Right forelimb (tissue), 1 donor: ENCODE measurements at places on chromosomes 13 and 19.
A peak's percentile ranks its signal among the peaks of the same experiment; 100 is the strongest.

DNA sequence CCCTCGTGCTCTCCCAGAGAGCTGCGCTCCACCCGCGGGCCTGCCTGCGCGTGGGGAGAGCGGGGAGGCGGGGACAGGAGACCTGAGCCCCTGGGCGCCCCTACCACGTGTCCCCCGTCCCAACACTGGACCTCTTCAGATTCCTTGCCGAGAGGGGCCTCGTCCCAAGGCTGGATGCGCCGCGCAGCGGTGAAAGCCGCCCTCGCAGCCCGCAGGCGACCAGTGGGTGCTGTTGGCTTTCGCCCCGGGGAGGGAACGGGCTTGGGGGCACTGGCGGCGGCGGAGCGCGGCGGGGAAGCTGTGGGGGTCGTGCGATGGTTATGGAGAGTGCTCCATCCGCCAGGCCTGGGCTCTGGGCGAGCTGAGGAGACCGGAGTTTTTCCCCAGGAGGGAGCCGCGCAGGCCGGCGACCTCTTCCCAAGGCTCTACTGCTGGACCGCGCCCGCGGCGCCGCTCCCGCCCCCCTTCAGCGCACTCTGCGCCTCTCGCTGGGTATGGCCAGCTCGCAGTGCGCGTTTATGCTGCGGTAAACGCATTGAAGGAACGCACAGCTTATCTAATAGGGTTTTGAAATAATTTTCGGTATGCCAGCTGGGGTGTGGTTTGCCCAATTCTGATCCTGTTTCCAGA is 17.2 kb upstream of the RNF17 start:
- no peak for DNase-seq

GRCh38 chr13:99977912-99978798 is 3.4 kb upstream of the ZIC2 start:
- DNase-seq: peak; percentile 44

DNA sequence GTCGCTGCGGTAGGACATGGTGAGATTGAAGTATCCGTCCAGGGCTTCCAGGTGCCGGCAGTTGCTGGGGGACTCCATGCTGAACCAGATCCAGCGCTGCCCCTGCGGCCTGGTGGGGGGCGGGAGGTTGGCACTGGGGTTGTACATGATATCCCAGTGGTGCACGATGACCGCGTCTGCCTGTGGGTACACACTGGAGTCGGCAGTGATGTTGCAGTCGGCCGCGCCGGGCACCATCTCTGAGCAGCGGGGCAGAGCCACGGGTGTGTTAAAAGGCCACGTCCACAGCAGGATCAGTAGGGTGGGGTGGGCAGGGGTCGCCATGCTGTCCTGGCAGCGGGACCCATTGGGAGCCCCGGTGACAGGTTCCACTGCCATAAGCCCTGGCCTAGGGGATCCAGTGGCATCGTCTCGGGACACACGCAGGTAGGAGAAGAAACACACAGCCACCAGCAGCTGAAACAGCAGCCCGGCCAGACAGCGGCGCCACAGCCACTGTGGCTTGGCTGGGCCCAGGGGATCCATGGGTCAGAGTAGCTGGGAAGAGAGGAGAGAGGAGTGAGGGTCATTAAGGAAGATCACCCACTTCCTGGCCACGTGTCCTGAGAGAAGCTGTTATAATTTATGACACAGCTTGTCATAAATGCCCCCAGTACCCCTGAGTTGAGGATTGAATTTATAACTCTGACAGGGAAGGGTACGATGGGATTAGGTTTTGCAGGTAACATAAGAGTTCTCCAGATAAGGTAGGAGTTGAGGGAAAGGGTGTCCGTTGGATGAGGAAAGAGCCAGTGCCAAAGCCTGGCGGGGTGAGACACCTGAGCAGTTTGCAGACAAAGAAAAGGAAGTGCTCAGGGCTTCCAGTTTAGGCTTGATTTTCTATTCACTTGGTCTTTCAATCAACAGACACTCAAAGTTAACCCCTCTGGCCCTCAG is 2.9 kb downstream of the FUT5 start:
- no peak for DNase-seq

DNA sequence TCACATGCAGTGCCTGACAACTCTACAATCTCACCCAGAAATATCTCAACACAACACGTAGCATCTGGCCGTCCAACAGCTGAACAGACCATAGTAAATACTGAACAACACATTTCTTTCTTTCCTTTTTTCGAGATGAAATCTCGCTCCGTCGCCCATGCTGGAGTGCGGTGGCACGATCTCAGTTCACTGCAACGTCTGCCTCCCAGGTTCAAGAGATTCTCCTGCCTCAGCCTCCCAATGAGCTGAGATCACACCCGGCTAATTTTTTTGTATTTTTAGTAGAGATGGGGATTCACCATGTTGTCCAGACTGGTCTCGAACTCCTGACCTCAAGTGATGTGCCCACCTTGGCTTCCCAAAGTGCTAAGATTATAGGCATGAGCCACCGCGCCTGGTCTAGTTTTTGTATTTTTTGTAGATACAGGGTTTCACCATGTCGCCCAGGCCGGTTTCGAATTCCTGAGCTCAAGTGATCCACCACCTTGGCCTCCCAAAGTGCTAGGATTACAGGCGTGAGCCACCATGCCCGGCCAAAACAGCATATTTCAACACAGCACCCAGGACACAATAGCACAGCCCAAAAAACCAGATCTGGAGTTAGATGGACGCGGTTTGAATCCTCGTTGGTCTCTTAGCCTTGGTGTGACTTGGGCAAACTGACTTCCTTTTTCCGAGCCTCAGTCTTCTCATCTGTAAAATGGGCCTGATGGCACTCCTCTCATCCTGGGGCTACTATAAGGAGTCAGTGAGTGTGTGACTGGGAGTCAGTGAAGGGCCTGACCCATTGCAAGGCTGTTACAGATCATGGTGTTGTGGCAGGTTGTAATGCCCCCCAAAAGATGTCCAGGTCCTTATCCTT is 22.6 kb downstream of the CYP2A6 start:
- no peak for DNase-seq

GRCh38 chr13:24073657-24074056 is 86.9 kb upstream of the SPATA13 start:
- no peak for DNase-seq

GRCh38 chr19:16208064-16208759 is 10.5 kb downstream of the AP1M1 start:
- DNase-seq: peak; percentile 19

DNA sequence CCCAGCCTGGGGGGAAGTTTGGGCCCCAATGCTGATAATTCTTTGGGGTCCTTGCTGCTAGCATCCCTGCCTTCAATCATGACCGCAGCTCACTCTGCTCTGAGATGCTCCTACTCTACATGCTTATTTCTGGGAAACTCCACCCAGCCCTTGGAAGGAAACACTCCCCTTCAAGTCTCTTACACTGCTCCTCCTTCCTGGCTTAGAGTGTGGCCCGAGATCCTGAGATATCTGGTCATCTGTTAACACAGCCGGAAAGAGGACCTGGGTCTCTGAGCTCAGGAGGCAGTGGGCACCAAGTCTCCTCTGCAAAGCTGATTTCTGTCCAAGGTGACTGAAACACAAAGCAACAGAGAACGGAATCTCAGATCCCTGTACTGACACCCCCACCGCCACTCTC is 33.0 kb downstream of the CYP4F2 start:
- no peak for DNase-seq

DNA sequence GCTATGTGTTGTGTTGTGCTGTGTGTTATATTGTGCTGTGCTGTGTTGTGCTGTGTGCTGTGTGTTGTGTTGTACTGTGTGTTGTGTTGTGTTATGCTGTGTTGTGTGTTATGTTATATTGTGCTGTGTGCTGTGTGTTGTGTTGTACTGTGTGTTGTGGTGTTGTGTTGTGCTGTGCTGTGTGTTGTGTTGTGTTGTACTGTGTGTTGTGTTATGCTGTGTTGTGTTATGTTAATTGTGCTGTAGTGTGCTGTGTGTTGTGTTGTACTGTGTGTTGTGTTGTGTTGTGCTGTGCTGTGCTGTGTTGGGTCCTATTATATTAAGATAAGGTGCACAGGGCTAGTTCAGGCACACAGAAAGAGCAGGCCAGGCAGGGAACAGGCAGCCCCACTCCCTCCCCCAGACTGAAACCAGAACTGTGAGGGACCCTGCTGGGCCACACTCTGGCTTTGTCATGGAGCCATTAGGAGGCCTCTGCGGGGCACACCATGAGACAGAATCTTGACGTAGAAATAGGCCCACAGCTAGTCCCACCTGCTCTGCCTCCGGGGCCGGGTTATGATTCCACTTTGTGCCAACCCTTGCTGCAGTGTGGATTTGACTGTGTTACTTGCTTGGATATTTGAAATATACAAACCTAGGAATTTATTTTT is 12.1 kb downstream of the SOX1 start:
- no peak for DNase-seq

DNA sequence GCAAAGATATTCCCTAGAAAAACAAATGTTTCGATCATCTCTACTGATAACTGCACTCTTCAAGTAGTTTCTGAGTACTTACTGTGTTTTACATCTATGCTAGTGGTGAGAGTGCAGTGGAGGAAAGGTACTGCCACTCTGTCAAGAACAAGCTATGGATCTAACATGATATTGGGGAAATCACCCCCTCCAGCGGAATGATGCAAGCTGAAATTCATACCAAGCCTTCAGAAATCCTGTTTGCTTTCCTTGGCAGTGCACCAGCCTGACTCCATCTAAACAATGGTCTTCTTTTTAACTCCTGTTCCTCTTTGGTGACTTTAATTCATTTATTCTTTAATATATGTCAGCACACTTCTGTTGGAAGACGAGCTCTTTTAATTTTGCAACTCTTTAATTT is 238.0 kb downstream of the PCDH9 start:
- DNase-seq: no peak

- DNase-seq: no peak
These were observed 1433.0 kb downstream of the UQCRFS1 start for GRCh38 chr19:27779954-27780353.

DNA sequence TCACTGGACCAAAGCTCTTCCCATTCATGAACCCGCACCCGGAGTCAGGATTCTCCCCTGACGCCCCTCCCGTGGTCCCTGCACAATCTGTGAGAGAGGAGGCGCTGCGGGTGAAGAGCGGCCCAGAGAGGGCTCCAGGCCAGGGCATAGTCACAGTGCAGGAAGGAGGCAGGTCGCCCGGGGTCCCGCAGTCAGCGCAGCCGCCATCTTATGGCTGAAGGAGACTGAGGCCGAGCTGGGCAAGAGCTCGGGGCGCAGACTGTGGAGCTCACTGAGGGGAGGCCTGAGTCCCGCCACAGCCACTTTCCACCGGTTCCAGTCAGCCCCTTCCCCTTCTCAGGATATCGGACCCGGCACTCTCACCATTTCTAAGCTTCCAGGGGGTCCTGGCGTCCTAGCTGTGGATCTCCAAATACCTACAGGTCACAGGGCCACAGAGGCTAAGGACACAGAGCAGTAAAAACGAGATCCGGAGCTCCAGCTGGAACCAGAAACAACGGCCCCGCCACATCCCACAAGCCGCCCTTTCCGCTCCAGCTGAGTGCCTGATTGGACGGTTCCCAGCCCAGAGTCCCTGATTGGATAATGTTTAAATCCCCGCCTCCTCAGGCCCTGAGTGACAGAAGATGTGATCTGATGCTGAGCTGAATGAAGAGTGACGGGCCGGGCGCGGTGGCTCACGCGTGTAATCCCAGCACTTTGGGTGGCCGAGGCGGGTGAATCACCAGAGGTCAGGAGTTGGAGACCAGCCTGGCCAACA is at the start of gene ZNF99:
ZNF99 (minus strand) TSS at position 501 of the 760 bp plus-strand sequence; CDS start at position 366, 135 bp downstream.
- peak; percentile 59 for DNase-seq

GRCh38 chr19:4316956-4317355 is 12.6 kb downstream of the FSD1 start:
- DNase-seq: no peak

- DNase-seq: no peak
These were observed 265.2 kb upstream of the MAB21L1 start for GRCh38 chr13:35741657-35742056.

GRCh38 chr19:34353546-34353945 is 11.4 kb upstream of the GPI start:
- DNase-seq: no peak

- DNase-seq: no peak
These were observed 101.1 kb downstream of the EDNRB start for GRCh38 chr13:77817521-77817920.

GRCh38 chr13:53560556-53560955 is 531.9 kb downstream of the OLFM4 start:
- no peak for DNase-seq

DNA sequence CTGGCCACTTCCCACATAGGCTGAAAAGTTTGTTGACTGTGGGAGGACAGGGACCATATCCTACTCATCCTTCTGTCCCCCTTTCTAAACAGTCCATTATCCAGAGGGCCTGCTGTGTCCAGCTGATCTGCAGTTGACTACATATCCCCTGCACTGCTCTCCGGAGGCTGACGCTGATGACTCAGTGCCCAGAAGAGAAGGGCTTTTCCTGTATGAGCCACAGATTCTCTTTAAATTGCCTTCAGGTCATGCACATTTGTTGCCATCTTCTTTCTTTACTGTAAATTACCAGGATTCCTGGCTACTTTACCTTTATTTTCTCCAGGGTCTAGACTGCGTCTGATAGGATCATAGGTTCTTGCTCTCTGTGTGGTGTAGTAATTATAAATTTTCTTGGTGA is 125.2 kb downstream of the LACC1 start:
- no peak for DNase-seq

- no peak for DNase-seq
These were observed 8.2 kb upstream of the OR1M1 start for GRCh38 chr19:9078651-9079050.

- no peak for DNase-seq
These were observed 15.0 kb upstream of the QTRT1 start for GRCh38 chr19:10686193-10686592.

DNA sequence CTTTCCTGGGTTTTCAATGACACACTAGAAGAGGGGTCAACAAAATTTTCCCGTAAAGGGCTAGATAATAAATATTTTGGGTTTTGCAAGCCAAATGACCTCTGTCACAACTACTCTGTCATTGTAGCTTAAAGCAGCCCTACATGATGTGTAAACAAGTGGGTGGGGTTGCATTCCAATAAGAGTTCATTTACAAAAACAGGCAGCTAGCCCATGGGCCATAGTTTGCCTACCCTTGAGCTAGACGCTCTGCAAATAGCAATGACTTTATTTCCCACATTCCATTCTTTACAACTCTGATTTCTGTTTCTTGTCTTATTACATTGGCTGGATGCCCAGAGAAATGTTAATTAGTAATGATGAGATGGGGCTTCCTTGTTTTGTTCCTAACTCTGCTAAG is 76.0 kb downstream of the ZNF557 start:
- no peak for DNase-seq

GRCh38 chr19:15280915-15281683 is 48.9 kb upstream of the EPHX3 start:
- DNase-seq: peak; percentile 88
